ENCODE measurements at places on chromosomes 6 and 20.
A peak's percentile ranks its signal among the peaks of the same experiment; 100 is the strongest.

GRCh38 chr6:52745764-52746201, 17.5 kb downstream of the GSTA2 start:
- DNase-seq: no peak

- no peak for DNase-seq
Measured at GRCh38 chr6:25389471-25389870, 110.3 kb downstream of the CARMIL1 start.

GRCh38 chr20:36275011-36275410, 31.1 kb upstream of the DLGAP4 start:
- DNase-seq: no peak

DNA sequence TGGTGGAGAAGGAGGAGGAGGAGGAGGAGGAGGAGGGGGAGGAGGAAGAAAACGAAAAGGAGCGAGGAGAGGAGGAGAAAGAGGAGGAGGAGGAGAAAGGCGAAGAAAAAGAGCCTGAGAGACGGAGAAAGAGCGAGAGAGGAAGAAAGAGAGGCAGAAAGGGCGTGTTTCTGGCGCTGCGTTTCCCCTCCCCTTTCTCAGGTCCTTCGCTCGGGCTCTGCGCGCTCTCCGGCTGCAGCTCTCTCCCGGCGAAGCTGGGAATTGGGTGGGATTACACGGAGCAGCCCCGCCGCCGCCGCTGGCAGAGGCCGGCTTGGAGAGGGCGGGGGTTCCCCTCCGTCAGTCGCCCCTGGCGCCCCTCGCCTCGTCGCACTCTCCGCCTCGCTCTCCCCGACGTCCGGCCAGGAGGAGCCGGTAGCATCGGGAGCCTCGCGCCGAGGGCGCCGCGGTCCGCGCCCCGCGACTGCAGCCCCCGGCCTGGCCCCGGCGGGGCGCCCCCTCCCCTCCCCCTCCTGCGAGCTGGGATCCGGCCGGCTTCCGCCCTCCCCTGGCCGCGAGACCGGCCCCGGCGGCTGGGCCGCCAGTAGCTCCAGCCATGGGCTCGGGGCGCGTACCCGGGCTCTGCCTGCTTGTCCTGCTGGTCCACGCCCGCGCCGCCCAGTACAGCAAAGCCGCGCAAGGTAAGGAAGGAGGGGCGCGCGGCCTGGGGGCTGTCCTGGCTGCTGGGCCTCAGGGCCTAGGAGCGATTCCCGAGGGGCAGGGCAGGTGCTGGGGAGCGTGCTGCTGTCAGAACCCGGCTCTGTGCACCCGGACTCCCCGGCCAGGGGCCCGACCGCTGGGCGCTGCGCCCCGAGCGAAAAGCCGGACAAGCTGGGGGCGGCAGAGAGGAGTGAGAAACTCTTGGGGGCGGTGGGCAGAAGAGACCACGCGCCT, at the start of gene SCUBE3:
SCUBE3 (plus strand) TSS at position 133 of the 933 bp plus-strand sequence; CDS start at position 596, 463 bp downstream.
- DNase-seq: peak; percentile 51

DNA sequence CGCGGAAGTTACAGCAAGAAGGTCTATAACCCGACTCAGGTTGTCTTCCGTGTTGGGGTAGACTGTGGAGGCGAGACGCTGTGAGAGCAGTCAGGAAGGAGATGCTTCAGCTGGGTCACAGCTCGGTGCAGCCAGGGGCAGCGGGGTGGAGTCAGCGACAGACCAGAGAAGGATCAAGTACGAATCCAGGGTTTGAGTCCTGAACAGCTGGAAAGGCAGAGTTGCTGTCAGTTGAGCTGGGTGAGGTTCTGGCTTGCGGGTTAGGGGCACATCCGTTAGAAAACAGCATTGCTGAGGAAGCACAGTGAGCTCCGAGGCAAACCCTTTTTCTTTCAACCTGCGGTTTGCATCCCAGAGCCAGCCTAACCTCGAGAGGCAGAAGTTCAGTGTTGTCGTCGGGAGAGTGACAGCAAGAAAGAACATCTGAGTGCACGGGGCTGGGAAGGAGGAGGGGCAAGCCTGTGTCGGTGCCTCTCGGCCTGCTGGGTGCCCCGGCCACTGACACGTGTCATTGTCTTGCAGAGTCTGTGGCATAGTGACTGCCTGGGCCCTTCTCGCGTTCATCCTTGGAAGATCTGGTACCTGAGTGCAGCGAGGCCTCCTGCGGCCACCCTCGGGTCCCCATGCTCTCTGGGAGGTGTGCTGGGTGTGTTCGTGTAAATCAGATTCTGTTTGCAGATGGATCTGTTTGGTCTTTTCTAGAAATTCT, 20.0 kb downstream of the PNLDC1 start:
- no peak for DNase-seq

DNA sequence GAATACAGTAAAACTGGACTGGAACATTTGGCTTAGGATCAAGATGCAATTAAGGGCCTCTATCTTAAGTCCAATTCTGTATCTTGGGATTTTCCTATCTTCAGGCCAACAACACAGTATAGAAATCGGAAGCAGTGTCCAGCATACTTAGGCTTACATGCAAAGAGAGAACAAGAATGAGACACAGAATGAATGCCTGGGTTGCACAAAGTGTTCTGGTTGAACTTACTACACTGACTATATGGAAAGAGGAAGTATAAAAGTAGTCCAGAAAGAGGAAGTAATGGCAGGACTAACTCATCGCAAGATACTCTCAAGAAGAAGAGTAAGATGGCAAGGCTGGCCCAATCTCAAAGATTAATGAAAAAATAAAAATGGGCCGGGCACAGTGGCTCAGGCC, 87.6 kb downstream of the BTBD9 start:
- DNase-seq: no peak

GRCh38 chr6:1346101-1346500, 34.2 kb downstream of the FOXQ1 start:
- no peak for DNase-seq

GRCh38 chr20:62158088-62158400, 14.5 kb downstream of the SS18L1 start:
- DNase-seq: no peak

GRCh38 chr6:33201147-33201545, 479 bp downstream of the SLC39A7 start:
- DNase-seq: no peak

- DNase-seq: no peak
Measured at GRCh38 chr20:21323640-21324039, 20.5 kb downstream of the XRN2 start.

DNA sequence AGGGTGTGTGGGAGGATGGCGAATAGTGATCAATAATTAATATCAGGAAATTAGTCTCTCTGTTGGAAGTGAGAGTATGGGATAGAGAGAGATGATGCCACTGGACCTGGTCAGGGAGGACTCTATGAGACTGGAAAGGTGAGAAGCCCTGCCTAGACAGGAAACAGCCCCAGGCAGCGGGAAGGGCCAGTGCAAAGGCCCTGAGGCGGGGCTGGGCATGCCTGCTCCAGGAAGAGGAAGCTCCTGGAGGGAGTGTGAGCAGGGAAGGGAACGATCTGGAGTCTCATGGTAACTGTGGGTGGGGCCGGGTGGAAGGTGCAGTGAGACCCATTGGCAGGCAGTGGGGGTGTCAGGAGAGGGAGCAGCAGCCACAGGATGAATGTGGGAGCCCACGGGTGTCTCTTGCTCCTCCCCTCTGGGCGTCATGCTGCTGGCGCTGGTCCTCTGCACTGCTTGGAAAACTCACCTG, 1.8 kb upstream of the CST3 start:
- no peak for DNase-seq

DNA sequence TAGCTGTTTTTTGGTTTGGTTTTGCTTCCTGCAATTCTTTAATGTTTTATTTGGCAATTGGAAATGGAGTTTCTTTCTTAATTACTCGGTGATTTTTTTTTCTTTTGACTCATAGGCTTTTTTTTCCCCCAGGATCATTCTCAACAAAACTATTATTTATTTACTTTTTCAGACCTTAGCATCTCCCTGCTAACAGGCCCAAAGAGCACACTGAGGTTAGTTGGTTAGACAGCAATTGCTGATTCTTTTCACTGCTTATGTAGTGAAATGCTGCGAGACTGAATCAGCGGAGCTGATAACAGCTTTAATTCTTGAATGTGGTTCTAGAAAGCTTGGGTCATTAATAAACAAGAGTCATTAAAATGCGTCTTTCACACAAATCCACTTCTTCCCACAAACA, 79.1 kb upstream of the ZFP64 start:
- no peak for DNase-seq

GRCh38 chr20:9889270-9889981, 50.5 kb upstream of the PAK5 start:
- DNase-seq: no peak

- DNase-seq: no peak
Measured at GRCh38 chr6:4814212-4814611, 38.0 kb downstream of the CDYL start.

GRCh38 chr6:141103246-141103645, 1029.5 kb upstream of the GJE1 start:
- DNase-seq: peak; percentile 82

- DNase-seq: no peak
Measured at GRCh38 chr6:79571030-79571367, 33.8 kb upstream of the LCA5 start.

DNA sequence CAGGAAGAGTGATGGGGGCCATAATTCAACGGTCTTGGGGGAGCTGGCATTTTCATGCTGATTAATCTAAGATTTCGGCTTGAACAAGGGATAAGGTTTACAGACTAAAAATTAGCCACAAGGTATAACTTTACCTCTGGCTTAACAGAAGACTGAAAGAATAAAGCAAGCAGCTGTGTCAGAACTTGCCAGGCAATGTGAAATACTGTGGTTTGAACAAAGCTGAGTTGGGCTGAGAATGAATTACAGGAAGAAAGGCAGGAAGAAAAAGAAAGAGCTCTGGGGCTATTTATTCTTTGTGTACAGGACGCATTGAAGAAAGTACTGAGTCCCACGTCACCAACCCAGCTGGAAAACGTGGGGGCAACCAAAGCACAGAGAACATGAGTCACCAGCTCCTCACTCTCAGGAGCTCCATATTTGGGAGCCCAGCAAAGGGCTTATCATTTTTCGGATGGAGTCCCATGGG, 121.5 kb upstream of the NEDD9 start:
- no peak for DNase-seq

DNA sequence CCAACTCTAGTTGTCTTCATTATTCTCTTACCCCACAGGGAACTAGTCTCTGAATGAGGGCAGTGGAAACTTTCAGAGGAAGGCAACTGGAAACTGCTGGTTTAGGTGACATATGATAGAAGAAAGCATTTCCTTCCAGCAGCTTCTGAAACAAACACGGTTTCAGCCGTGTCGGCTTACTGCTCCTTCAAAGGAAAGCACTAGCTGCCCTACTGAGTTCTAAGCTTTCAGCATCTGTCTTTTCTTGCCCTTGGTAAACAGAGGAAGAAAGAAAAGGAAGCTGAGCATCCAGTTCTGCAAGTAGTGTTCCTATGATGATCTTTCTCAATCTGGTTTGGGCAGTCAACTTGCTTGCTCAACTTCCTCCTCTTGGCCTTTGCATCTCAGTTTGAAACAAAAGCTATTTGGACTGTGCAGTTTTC, 117.5 kb upstream of the CEP85L start:
- DNase-seq: no peak

DNA sequence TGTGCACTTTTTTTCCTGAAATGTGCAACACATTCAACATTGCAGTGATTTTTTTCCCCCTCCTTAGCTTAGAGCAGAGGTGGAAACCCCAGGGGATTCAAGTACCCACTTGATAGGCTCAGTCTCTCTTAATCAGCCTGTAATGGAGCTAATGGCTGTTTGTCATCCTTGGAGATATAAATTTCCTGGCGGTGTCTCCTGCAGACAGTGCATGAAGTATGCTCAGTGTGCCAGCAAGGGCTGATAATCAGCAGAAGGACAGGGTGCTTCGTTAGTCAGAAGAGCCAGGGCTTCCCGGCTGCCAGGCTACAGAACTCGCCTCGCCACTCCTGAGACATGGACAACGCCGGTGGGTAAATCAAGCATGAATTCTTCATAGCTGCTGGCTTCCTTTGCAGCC, 69.8 kb upstream of the PHACTR2 start:
- peak; percentile 73 for DNase-seq

- no peak for DNase-seq
Measured at GRCh38 chr6:82779041-82779440, 286.6 kb downstream of the UBE3D start.

DNA sequence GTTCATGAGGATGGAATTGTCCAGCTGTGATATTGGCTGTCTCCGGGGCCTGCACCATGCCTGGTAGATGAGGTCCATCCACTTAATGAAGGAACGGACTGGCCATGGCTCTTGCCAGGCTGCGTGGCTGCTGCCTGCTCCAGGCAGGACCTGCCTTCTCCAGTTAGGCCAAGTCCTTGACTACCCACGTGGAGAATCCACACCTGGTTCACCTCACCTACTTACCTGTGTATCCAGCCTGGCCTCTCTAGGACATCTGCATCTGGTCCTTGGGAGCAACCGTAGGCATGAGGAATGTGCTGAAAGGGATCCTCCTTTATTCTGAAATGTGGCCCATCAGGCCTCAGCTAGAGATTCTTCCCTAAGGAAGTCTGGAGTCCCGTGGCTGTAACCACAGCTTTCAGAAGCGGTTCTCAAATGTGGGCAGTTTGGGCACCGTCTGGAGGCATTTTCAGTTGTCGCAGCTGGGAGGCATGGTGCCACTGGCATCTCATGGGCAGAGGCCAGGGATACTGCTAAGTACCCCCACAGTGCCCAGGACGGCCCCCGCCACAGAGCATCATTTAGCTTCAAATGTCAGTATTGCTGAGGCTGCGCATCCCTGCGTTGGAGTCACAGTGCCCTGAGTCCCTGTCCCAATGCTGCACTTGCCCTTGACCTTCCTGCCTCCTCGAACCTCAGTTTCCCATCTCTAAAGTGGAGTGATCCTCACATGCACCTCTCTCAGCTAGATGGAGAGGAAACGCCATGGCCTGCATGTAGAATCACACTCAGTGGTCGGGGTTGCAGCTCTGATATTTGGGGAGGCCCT, 67.5 kb downstream of the PHACTR3 start:
- no peak for DNase-seq

- DNase-seq: no peak
Measured at GRCh38 chr6:113626475-113626874, 230.7 kb upstream of the MARCKS start.

- DNase-seq: no peak
Measured at GRCh38 chr6:105014448-105014847, 57.5 kb downstream of the LIN28B start.

- no peak for DNase-seq
Measured at GRCh38 chr6:9484091-9484490, 930.8 kb downstream of the TFAP2A start.

DNA sequence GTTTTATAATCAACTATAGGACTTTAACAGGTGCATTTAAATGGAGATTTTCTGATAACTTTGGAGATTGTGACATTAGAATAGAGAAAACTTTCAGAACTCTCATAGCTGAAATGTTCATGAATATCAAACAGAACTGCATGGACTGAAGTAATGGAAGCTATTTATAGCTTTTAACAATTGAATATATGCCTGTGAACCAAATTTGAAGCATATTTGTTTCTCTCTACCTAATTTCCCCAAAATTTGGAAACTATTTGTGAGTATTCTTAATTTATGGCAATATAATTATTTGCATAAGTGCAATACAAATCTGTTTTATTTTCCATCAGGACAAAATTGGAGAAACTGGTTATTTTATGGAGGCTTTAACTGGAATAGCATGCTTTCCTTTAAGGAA, 96.6 kb downstream of the PLG start:
- no peak for DNase-seq

GRCh38 chr6:21522797-21523456, 70.6 kb upstream of the SOX4 start:
- peak; percentile 88 for DNase-seq

GRCh38 chr6:63561288-63561687, 11.0 kb upstream of the LOC128125822 start:
- DNase-seq: no peak

GRCh38 chr20:63027922-63028389, 21.2 kb upstream of the BHLHE23 start:
- DNase-seq: peak; percentile 37

GRCh38 chr20:44394702-44395460, 39.4 kb downstream of the HNF4A start:
- no peak for DNase-seq

Measured in NCI-H1105 treated with DMSO at 0.1 percent for 48 hours (cell line).